ENCODE measurements at places on chromosomes 1 and 21.

DNA sequence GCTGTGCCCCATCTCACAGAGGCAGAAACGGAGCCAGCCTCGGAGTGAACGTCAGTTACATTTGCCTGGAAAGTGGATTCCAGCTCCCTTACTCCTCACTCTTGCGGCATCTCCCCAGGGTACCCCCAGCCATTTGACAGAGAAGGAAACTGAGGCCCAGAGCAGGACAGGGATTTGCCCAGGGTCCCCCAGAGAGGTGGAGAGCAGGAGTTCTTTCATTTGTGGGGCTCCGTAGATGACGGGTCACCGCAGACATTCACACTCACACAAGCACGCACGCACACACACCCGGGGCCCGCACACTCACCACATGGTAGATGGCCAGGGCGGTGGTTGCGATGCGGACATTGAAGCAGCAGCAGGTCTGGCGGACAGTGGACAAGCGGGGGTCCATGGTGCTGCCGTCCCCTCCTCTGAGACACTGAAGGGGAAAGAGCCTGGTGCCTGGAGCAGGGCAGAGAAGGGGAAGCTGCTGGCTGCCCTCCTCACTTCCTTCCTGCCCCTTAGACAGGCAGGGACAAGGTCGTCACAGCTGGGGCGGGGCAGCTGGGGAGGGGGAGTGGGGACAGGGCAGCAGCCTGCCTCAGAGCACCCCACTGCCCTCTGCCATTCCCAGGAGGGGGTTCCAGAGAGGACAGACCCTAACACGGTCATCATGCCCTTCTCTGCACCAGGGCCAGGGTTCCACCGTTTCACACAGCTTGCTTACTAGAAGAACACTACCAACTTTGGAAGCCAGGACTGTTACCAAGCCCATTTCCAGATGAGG lies at the start of gene LAPTM5:
Gene LAPTM5, minus strand, starts transcription at position 423 of the 769 bp plus-strand sequence. Its CDS starts 29 bp downstream, at position 394.
- no peak for DNase-seq

GRCh38 chr1:154348429-154349076 lies 23.2 kb downstream of the ATP8B2 start:
- no peak for DNase-seq

- no peak for DNase-seq
Measured at GRCh38 chr1:20936216-20936615, 149.1 kb upstream of the HP1BP3 start.

DNA sequence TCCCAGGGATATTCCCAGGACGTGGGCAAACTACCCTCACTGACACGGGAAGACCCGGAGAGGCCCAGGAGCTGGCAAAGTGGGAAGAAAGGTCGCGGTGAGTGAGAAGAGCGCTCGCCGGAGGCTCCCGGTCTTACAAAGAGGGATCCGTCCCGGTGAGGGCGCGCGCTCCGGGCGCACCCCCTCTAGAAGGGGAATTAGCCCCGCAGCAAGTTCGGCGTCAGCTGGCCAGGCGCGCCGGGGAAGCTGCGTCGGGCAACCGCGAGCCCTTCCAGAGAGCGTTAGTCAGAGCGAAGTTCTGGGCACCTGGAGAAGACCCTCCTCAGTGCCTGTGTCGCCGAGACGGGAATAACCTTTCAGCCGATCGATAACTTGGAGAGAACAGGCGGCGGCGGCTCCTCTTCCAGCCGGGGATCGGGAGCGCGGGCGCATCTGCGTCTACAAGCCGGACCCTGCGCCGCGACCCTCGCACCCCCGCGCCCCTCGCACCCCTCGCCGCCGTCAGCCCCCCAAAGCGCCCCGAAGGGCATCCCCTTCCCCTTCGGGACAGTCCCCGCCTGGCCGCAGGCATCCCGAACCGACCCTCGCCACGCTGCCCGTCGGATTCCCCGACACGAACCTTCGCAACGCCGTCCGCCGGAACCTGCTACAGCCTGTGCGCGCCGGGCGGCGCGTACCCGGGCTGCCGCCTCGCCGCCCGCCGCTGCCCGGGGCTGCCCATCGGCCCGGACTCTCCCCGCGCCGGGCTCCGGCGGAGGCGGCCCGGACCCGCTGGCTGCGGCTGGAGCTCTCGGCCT lies 485 bp downstream of the SIPA1L2 start:
- peak; percentile 8 for DNase-seq

- DNase-seq = no peak
Measured at GRCh38 chr1:9439074-9439761, 100.0 kb upstream of the SLC25A33 start.

- DNase-seq = no peak
Measured at GRCh38 chr21:14583629-14584255, 37.6 kb upstream of the SAMSN1 start.

GRCh38 chr1:225321784-225322183 lies 106.1 kb downstream of the LBR start:
- no peak for DNase-seq

DNA sequence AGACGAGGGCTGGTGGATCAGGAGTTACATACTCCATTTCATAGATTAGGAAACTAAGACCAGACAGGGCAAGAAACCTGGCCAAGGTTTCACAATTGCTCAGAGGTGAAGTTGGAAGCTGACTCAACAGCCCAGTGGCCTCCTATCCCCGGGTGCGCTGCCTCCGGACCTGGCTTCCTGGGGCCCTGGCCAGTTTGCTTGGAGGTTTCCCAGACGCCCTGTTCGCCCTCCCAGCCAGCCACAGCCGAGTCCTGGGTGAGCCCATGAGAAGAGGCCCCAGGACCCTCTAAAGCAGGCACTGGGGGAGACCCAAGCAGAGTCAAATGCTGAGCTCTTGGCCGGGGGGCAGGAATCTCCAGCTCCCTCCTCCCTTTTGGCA lies 180.1 kb downstream of the ZBTB18 start:
- DNase-seq = no peak

GRCh38 chr1:3352299-3352951 lies 102.0 kb upstream of the ARHGEF16 start:
- DNase-seq = no peak

GRCh38 chr1:86841116-86841515 lies 72.8 kb downstream of the SELENOF start:
- no peak for DNase-seq

DNA sequence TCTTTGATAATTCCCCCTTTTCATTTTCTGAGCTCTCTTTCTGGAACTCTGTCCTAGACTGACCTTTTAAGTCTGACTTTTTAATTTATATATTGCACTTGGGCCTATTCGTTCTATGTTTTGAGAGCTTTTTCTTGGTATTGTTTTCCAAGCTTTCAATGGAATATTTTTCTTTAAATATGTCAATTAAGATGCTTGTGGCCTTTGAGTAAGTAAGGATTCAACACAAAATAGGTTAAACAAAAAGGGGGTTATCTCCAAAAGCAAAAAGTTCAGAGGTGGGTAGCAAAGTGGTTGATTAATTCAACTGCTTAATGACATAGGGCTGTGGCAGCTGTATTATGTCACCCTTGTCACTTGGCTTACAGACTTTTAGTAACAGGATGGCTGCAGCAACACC lies 315.9 kb downstream of the LMX1A start:
- no peak for DNase-seq

DNA sequence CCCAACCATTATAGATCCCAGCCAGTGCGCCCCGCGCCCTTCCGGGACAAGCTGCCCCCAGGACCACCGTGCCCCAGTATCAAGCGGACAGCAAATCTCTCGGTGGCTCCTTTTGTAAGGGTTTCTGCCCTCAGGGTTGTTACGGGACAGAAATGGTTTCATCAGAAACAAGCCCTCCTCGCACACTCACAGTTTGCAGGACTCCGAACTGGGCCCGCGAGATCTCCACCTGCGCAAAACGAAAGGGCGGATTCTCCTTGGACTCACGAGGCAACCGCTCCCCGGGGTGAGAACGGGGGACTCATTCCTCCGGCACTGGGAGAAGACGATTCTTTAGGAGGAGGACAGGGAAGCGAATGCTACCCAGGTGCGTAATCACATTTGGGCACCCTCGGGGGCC lies 51.1 kb upstream of the H6PD start:
- DNase-seq = no peak

DNA sequence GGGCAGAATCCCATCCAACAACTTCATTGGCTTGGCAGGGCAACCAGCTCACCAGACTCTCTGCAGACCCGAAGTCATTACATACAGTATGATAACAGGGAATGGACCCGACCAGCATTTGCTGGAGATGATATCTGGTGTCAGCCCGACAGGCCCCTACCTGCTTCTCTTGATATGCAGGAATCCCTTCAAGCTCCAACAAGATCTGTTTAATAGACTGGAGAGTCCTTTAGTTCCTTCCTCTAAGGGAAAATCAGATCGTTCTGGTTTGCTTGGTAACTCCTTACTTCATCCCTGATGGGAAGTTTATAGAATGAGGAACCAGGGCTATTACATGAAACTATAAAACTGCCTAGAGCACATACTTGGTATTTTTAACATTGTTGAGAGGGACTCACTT lies 61.2 kb downstream of the EDARADD start:
- no peak for DNase-seq

DNA sequence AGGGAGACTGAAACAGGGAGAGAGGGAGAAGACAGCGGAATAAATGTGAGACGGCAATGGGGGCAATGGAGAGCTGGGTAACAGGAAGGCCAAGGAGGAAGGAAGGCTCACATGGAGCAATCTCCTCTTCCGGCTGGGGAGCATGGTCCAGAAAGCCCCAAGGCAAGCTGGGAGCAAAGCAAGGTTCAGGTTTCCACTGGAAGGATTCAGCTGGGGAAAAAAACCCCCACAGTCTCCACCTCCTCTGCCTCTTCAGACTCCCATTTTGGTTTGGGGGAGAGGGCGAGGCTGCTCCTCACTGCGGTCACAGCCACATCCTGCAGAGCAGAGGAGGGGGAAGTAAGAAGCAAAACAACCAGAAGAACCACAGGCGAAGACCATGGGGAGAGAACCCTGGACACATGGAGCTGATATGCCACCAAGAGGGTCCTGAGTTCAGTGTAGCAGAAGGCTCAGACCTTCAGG lies 650 bp downstream of the TNFAIP8L2 start:
- DNase-seq = peak; percentile 37

DNA sequence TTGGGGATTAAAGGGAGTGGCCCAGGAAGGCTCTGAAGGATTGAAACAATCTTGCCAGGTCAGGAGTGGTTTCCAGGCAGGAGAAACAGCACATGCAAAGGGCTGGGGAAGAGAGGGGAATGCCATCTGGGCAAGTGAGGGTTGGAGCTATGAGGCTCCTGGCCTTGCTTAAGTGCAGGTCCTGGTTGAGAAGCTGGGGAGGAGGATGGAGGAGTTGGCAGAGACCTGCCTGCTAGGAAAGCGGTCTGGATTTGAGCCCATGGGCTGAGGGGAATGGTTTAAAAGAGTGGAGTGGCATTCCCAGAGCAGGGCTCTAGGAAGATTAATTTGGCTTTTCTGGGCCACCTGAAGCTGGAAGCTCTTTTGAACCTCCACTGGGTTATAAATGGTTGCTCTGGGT lies 9.2 kb downstream of the IGSF21 start:
- no peak for DNase-seq

DNA sequence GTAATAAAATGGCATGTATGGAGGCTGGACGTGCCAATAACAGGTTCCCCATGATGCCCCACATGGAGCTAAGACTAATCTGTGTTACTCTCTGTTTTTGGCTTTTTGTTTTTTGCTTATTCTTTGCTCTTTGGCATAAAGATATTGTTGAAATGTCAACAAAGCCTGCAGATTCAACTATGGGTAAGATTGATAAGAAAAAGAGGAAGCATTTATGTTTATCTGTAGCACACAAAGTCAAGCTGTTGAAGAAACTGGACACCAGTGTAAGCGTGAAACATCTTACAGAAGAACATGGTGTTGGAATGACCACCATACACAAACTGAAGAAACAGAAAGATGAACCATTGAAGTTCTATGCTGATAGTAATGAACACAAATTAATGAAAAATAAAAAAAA lies 402.7 kb downstream of the LTN1 start:
- no peak for DNase-seq

DNA sequence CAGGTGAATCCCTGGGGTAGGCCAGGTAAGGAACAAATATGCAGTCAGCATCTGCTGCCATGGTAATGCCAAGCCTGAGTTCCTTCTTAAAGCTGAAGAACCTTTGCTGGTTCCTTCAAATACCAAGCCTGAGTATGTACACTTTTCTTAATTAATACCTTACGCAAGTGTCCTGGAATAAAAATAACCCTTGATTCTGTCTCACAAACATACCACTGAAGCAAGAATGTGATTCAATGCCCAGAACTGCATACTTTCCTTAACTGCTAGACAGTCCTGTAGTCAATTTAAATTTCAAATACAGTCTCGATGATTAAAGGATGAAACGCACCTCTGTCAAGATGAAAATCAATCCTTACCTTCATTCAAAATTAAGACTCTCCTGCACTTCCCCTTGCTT lies 634.0 kb upstream of the CHRM3 start:
- DNase-seq = no peak

GRCh38 chr1:27858949-27859576 lies 13.3 kb upstream of the THEMIS2 start:
- DNase-seq = no peak

DNA sequence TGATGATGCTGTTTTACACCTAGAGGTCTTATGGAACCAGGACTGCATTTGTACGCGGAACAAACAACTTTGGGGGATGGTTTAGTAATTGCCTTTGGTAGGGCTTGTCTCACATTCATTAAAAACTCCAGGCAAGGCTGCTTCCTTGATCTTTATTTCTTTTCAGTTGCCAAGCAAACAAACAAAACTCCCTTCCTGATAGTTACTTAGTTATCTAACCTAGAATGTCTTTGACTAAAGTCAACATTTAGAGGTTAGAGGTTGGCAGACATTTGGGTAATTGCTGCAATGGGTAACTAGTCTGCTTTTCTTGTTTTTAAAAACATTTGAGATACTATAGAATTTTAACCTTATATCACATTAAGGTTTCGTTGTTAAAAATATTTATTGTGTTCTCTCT lies 500.9 kb upstream of the PTBP2 start:
- no peak for DNase-seq

DNA sequence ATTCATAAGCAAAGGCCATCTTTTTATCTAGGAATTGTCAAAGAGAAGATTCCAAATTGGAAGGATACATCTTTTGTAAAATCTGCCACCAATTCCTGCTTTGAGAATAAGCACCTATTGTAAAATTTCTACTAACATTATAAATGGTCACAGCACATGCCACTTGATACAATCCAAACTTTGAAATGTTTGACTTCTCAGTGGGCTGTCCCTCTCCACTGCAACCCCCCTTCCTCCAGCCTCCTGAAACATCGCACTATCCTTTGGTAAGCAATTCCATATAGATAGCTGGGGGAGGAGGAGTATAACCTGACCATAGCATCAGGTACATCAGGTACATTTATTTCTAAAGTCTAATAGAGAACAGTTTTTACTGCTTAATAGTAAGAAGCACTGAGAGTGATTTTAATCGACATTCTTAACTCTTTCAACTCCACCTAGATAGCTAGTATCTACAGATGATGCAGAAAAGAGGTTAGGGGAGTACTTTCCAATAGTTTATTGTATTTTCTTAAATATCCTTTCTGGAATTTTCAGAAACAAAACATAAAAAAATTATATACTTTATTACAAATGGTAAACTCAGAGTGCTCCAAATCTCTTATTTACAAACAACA lies 2.9 kb downstream of the JUN start:
- DNase-seq = no peak

- no peak for DNase-seq
Measured at GRCh38 chr1:43019226-43019625, 60.6 kb upstream of the SLC2A1 start.

DNA sequence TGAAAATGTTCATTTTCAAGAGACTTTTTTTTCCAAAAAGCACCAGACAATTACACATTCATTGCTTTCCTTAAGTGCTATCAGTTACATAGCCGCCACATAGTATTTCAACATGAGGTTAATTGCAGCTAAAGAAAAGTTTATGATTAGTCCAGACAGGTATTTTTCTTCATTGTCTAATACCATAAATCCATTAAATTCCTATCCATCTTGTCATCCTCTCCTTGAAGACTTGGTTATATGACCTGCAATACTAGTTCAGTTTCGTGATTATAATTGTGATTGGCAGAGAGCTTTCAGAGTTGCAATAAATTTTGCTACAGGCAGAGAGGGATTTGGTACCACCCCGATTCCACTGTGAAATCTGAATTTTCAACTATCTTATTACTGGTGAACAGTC lies 437.7 kb downstream of the GPATCH2 start:
- no peak for DNase-seq
